ENCODE measurements at places on chromosomes 11 and 22.
A peak's percentile ranks its signal among the peaks of the same experiment; 100 is the strongest.

DNA sequence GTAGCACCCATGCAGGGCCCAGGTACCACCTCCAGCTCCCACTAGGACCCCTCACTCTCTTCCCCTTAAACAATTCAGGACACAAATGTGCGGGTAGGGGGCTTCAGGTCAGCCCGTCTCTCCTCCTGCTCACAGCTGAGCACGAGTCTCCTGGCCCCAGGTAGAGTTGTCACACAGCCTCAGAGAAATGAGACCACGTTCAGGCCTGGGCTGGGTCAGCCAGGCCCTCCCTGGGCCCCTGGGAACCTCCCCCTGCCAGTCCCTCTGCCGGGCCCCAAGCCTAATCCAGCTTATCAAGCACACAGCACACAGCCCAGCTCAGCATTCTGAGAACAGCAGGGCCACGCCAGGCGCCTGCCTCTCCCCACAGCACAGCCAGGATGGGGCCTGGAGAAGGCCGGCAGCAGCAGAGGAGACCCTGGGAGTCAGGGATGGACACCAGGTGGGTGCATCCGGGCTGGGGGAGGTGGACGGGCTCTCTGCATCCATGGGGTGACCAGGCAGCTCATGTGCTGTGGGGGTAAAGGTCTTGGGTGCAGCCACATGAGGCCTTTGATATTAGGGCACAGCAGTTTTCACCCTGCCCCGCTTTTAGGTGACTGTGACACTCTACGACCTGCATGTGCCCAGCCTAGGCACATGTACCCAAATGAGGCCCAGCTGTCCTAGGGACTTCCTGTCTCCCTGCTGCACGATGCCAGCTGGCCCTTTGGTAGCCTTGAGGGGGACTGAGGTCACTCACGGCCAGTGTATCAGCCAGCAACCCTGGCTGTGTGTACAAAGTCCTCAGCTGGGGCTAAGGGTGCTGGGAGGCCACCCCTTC is 87.0 kb downstream of the MORC2 start:
- DNase-seq: no peak

- DNase-seq: no peak
Observed at GRCh38 chr22:50115693-50116092, 25.9 kb downstream of the MOV10L1 start.

GRCh38 chr11:125465255-125465654 is 30.8 kb downstream of the FEZ1 start:
- DNase-seq: peak; percentile 47

DNA sequence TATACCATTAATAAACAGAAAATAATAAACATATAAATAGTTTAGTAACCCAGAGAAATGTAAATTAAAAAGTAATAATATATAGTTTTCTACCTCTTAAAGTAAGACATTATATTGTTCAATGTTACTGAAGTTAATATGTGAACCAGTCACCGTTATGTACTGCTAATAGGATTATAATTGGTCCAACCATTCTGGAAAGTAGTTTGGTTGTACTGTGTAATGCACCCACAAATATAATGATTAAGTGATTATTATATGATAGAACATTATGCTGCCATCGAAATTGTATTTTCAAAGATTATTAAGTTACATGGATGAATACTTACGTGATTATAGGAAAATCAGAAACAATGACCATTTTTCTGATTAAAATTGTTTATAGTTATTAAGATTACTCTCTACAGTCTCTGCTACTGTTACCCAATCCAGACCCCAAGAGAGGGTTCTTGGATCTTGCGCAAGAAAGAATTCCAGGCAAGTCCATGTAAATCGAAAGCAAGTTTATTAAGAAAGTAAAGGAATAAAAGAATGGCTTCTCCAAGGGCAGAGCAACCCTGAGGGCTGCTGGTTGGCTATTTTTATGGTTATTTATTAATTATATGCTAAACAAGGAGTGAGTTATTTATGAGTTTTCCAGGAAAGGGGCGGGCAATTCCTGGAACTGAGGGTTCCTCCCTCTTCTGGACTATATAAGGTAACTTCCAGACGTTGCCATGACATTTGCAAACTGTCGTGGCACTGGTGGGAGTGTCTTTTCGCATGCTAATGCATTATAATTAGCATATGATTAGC is 50.1 kb downstream of the ACER3 start:
- no peak for DNase-seq

DNA sequence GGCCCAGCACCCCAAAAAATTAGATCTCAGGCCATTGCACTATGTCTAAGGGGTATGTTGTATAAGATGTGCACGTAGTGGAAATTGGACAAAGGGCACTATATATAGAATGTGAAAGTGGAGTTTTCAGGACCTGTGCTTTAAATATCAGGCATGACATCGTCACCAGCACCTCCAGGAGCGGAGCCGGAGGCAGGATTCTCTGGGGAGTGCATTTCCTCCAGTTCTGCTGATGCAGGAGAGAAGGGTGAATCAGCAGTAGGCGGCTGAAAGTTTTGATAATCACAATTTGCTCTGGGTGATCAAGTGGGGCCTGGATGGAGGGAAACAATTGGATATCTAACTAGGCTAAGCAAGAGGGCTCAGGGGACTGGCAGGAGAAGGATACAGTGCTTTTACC is 69.1 kb upstream of the NTM start:
- DNase-seq: no peak

DNA sequence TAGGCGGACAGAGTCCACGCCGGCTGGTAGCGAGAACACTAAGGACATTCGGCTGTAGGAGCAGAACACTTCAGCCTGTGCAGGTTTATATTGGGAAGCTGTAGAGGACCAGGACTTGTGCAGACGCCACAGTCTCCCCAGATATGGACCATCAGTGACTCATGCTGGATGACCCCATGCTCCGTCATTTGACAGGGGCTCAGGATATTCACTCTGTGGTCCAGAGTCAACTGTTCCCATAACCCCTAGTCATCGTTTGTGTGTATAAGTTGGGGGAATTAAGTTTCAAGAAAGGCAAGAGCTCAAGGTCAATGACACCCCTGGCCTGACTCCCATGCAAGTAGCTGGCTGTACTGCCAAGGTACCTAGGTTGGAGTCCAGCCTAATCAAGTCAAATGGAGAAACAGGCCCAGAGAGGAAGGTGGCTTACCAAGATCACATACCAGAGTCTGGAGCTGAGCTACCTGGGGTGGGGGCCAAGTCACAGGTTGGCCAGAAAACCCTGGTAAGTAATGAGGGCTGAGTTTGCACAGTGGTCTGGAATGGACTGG is 17.2 kb downstream of the P2RY2 start:
- no peak for DNase-seq

- no peak for DNase-seq
Observed at GRCh38 chr11:94849839-94850238, 81.7 kb downstream of the AMOTL1 start.

DNA sequence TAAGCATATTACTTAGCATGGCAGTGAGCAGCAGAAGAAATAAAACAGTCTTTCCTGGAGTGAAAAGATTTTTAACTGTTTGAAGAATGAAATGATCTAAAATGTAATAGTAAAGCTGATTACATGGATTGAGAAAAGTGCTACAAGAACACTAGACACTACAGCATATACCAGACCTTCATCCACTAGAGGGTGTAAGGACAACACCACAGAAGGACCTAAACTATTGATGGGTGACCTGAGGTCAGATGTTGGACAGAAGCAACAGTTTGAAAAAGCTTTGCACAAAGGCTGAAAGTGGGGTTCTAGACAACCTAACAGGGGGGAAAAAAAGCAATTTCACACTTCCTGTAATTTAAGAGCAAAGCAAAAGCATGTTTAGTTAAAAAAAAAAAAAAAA is 97.7 kb downstream of the RBFOX2 start:
- peak; percentile 73 for DNase-seq

DNA sequence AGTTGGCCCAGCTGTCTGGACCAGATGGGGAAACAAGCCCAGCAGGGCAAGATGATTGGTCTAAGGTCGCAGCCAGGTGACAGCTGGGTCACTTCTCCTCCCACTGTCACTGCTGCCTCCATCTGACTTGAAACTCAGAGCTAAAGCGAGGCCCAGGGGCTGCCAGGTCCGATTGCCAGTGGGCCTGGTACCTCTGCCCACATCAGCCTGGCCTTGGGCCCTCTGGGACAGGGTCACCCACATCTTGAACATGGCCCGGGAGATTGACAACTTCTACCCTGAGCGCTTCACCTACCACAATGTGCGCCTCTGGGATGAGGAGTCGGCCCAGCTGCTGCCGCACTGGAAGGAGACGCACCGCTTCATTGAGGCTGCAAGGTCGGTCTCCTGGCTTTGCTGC is 5.8 kb downstream of the SSH3 start:
- no peak for DNase-seq

DNA sequence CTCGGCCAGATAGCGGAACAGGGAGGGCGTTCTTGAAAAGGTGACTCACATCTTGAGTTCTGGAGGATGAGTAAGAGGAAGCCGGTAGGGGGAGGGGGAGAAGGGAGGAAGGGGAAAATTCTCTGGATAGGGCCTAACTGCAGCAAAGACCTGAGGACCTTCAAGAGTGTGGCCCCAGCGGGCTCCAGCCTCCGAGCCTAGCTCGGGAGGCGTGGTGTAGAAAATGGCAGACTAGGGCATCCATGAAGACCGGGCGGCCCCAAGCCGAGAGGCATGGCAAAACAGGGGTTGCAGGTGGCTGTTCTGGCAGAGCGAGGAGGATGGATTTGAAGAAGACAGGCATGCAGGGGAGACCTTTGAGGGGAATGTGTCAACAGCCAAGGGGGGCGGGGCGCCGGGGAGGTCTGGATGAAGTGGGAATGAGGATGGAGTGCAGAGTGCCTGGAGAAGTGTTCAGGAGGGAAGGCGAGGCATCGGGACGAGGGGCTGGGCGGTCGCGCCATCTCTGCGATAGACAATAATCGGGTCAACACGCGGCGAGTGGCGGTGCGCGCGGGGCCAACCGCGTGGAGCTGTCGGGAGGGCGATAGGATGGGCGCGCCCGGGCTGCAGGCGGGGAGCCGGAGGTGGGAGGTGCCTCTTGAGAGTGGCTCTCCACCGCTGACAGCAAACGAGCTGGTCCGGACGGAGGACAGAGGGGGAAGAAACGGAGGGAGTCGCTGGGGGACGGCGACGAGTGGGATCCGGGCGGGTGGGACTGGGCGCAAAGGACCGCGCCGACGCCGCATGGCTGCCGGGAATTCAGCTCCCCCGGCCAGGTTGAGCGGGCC is 40.0 kb upstream of the CREB3L1 start:
- no peak for DNase-seq

DNA sequence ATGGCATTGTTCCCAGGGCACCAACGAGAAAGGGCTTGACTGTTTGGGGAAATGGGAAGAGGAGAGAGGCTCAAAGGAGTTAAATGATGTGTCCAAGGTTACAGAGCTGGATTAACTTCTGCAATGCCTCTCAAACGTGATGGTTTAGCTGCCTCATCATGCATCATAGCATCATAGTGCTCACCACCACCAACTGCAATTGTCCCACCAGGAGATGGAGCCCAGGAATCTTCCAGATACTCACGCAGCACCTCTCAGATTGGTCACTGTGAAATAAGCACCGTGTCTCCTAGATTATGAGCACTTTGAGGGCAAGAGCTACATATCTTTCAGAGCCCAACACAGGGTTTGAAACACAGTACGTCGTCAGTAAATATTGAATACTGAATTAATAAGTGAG is 69.2 kb downstream of the PRSS23 start:
- DNase-seq: no peak

DNA sequence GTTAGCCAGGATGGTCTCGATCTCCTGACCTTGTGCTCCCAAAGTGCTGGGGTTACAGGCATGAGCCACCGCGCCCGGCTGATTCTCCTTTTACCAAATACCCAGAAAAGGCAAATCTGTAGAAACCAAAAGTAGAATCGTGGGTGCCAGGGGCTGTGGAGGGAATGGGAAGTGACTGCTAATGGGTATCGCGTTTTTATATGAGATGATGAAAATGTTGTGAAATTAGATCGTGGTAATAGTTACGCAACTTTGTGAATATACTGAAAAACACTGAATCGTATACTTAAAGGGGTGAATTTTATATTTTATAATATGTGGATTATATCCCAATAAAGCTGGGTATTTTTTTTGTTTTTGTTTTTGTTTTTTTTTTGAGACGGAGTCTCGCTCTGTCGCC is 48.2 kb upstream of the CREB3L1 start:
- DNase-seq: no peak

DNA sequence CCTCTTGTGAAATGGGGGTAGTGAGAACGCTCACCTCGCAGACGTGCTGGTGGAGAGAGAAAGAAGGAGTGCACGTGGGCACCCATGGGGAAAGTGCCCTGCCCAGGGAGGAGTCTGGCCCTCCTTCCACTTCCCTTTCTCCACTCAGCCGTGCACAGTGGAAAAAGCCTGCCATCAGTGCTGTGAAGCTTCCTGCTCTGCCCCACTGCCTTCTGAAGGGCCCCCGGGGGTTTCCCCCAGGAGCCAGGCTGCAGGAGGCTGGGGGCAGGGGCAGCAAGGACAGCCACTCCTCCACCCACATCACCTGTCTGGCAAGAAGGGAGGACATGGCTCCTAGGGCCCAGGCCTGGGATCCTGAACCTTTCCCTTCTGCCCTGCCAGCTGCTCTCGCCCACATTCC is 7.6 kb downstream of the TP53I11 start:
- no peak for DNase-seq

- no peak for DNase-seq
Observed at GRCh38 chr11:1103401-1104360, 29.0 kb downstream of the MUC2 start.

GRCh38 chr11:81673001-81673400 is 1060.7 kb downstream of the FAM181B start:
- DNase-seq: no peak

- DNase-seq: no peak
Observed at GRCh38 chr11:68843052-68843561, 1.4 kb upstream of the CPT1A start.

DNA sequence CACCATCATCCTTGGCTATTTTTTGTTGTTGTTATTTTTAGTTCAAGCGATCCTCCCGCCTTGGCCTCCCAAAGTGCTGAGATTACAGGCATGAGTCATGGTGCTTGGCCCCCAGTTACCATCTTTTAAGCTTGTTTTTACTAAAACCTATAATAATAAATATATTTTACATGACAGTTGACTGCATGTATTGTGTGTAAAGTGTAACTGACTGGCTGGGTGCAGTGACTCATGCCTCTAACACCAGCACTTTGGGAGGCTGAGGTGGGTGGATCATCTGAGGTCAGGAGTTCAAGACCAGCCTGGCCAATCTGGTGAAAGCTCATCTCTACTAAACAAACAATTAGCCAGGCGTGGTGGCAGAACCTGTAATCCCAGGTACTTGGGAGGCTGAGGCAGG is 386.2 kb downstream of the TENM4 start:
- DNase-seq: no peak

DNA sequence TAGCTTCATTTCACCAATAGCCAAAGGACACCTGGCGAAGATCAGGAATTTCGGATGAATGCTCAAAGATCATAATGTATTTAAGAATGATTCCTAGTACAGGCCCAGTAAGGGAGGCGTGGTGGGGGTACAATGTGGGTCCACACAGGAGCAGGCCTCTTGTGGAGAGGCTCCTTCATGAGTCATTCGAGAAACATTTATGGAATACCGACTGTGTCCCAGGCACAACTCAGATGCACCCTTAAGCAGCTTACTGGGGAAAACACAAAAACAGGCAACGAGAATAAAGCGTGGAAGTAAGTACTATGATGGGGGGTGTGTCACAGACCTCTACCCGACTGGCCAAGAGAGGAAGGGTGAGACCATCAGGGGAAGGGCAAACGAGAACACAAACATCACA is 44.5 kb downstream of the SMCO4 start:
- DNase-seq: no peak

GRCh38 chr11:4994551-4994950 is at the start of gene OR51L1:
Gene OR51L1, plus strand, starts transcription at chr11:4994851. Its CDS starts 4,132 bp downstream, at chr11:4998983.
- no peak for DNase-seq

GRCh38 chr11:35246745-35247144 is 107.8 kb downstream of the CD44 start:
- DNase-seq: no peak

Measured in midbrain (tissue), 1 donor.